Tibial artery (tissue), 4 donors: ENCODE measurements at places on chromosomes 6 and 20.

GRCh38 chr20:24389686-24390085 is 79.7 kb upstream of the SYNDIG1 start:
- H3K4me3 ChIP-seq, result no peak overlapping the region
- H3K4me1 ChIP-seq, result no peaks in the 10 kb centered on the region
- no peak overlapping the region for H3K27ac ChIP-seq
- H3K27me3 ChIP-seq, result peaks cover 14% of the 10 kb centered on the region
- H3K36me3 ChIP-seq, result no peaks in the 10 kb centered on the region

DNA sequence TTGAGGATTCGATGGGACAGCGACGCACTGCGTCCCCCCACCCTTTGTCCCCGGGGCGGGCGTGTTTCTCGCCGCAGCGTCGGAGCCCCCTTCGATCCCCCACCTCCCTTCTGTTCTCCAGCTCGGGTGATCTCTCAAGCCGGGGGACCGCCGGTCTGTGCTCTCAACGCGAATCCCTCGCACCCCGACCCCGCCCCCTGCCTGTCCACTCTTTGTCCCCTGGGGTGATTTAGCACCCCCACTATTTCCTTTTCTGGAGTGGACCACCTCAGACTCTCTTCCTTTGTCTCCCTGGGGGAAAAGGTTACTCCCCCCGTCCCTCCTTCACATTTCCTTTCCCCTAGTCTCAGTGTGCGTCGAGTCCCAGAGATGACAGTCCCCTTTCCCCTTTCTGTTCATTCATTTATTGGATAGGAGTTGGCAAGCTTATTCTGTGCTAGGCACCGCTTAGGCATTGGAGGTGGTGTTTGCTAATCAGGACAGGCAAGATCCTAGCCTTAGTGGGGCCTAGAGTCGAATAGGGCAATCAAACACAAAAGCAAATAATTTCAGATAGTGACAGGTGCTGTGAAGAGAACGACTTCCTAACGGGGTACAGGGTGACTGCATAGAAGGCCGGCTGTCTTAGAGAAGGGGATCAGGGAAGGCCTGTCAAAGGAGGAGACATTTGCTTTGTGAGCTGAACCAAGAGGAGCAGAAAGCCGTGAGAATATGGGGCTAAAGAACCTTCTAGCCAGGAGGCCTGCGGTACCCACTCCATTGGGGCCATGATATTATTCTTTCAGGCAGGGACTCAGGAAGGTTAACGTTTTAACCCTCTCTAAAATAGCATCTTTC is 741 bp downstream of the PTPN1 start:
- DNase-seq, result no peak
- peak overlapping the region; percentile 86 for H3K4me3 ChIP-seq
- H3K36me3 ChIP-seq, result no peaks in the 10 kb centered on the region
- peak overlapping the region; percentile 90 for H3K27ac ChIP-seq

DNA sequence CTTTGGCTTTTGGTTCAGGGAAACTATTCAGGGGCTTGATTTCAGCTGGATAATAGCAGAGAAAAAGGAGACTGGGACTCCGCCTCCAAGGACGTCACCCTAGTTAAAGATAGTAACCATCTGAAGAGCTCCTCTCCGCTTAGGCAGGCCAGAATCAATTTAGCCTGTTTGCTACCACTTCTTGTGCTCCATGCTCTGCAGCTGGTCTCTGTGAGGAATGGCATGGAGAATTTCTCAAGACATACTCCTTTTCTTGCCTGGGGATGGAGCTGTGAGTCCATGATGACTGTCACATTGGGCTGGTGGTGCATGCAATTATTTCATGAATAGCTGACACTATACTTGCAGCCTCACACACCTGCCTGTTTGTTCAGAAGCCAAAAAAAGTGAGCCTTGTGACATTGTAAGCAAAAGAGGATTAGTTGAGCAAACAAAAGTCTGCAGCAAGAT is 61.4 kb downstream of the TXLNB start:
- DNase-seq, result no peak
- no peak overlapping the region for H3K27ac ChIP-seq

GRCh38 chr20:42721923-42722322 is 467.8 kb downstream of the PTPRT start:
- no peak for DNase-seq
- H3K27ac ChIP-seq, result no peak overlapping the region
- no peaks in the 10 kb centered on the region for H3K4me1 ChIP-seq
- no peak overlapping the region for H3K4me3 ChIP-seq
- no peaks in the 10 kb centered on the region for H3K36me3 ChIP-seq
- no peaks in the 10 kb centered on the region for H3K27me3 ChIP-seq
